ENCODE measurements at places on chromosomes 7 and 10.

DNA sequence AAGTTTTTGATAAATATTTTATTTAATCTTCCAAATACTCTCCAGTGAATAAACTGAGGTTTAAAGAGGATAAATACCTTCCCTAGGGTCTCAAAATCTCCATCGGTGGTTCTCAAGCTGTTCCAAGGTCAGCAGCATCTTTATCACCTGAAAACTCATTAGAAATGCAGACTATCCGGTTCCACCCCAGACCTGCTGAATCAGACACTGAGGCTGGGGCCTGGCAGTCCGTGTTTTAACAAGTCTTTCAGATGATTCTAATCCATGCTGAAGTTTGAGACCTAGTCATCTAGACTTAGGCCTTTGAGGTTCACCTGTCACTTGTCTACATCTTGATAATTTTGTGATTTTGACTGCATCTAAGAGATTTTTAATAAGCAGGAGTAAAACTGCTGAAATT is 37.5 kb downstream of the PLEKHA8 start:
- DNase-seq: no peak

DNA sequence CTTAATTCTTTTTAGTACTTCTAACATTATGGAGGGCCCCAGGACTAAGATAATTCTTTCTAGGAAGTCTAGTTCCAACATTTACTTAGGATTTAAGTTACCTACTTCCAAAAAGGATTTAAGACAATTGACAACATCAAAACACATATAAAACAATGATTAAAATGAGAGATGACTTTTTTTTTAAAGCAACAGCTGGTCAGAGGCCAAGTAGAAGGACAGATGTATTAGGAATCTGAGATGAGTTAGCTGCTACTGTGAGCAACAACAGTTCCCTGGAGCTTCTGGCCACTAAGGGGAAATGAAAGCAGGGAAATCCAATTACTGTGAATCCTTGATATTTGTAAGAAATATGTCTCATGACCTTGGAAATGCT is 222.3 kb downstream of the PHTF2 start:
- no peak for DNase-seq

DNA sequence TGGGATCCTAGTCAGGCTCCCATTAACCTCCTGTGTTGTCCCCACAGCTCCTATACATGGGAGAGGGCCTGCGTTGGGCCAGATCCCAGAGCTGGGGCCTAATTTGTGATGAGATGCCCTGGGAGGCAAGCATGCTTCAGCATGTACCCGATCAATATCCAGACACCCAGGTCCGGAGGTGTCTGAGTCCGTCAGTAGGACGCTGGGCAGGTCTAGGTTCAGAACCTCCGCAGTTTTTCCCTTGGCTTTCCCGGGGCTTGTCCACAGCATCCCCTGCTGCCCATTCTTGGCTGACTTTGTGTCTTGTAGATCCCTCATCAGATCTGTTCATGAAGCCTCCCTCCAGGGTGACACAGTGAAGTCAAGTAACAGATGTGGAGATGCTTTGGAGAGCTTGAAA is 32.7 kb upstream of the RBAK start:
- DNase-seq: no peak

DNA sequence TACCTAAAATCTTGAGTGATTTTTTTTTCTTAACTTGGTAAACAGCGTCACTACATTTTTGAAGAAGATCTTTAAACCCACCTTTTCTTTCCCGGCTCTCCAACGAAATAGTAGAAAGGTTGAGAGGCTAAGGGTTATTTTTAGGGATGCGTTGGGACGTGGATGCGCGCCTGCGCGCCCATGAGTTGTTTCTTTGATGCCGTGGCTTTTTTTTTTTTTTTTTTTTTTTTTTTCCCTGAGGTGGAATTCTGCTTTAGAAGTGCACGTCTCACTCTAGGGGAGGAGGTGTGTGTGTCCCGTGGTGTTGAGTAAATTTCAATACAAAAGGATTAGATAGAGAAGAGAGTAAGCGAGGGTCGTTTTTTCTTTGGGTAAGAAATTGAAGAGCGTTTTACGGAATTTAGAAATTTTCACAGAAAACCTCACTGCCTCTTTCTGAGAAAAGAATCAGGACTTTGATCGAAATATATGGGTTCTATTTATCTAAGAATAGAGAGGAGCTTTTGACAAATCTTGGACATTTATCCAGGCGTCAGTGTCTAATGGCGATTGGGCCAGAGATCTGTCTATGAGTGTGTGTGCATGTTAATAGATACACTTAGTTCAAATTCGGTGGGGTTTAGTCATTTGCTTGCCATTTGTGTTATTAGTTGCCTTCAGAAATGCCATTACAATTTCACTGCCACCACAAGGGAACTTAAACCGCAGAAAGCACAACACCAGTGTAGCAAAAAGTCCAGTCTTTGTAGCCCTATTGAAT is 1.2 kb upstream of the SP8 start:
- DNase-seq: no peak

- no peak for DNase-seq
Measured at GRCh38 chr7:105910172-105910571, 33.8 kb upstream of the ATXN7L1 start.

- DNase-seq: no peak
Measured at GRCh38 chr7:70790215-70791073, 341.5 kb upstream of the GALNT17 start.

DNA sequence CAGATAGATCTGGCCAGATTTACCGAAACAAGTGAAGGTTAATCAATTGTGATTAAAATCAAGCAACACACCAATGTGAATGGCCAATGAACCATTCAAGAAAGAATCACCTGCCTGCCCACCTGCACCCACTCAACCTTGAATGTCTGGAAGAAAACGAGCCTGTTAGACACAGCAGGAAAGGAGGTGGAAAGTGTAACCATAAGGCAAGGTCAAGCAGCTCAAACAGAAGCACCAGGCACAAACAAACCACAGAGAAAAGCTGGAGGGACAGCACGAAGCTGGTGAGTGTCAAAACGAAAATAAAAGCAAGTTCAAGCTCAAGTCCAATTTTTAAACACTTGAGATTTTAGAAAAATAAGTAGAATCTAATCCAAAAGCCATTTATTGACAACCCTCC is 64.9 kb downstream of the STEAP1B start:
- DNase-seq: no peak

- DNase-seq: no peak
Measured at GRCh38 chr10:112984756-112985155, 34.7 kb downstream of the TCF7L2 start.

- no peak for DNase-seq
Measured at GRCh38 chr7:80107278-80107677, 27.4 kb upstream of the GNAI1 start.

DNA sequence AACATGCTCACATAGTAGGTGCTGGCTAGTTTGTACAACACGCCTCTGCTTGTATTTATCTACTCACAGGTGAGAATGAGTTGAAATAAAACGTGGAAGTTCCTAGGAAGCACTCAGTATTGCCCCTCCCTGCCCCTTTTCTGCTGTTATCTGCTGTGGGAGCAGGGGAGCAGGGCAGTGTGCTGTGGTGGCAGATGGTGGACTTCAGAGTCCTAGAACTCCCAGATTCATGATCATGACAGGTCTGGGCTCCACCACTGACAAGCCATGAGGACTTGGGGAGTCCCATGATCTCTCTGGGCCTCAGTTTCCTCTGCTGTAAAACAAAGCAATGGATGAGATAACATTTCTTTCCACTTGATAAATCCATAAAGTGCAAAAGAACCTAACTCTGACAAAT is 11.6 kb upstream of the PRKCQ start:
- no peak for DNase-seq

Data from activated CD8-positive, alpha-beta memory T cell treated with anti-CD3 and anti-CD28 coated beads for 24 hours (primary cell).